Fibroblast of pulmonary artery (primary cell): ENCODE measurements at places on chromosomes 2 and 18.
A peak's percentile ranks its signal among the peaks of the same experiment; 100 is the strongest.

DNA sequence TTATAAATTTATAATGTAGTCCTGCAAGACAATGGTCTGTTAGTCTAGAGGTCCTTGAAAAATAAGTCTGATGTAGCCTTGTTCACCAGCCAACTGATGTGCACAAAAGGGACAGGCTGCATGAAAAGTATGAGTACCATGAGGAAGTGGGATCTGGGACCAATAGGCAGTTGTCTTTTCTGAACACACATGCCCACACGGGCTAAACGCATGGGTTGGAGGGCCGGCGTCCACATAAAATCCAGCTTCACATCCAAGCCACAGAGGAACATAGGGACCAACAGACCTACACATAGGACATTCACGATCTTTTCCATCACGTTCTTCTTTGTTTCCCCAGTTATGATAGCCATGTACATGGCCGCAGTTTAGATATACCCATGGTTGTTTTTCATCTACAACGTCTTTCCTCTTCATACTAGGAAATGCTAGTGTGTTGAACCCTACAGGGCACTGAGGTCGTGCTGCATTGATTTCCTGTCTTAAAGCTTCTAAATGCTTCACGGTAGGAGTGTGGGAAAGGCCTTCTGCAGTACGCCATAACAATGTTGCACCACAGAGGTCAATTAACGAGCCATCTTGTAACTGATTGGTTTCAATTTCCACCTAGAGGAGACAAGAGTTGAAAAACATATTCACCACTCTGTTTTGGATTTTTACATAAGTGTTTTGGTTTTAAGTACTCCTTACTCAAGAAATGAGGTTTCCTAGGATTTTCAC, 49.4 kb downstream of the PELI1 start:
- no peak for DNase-seq

GRCh38 chr2:118348380-118349034, 260.2 kb downstream of the INSIG2 start:
- no peak for DNase-seq

DNA sequence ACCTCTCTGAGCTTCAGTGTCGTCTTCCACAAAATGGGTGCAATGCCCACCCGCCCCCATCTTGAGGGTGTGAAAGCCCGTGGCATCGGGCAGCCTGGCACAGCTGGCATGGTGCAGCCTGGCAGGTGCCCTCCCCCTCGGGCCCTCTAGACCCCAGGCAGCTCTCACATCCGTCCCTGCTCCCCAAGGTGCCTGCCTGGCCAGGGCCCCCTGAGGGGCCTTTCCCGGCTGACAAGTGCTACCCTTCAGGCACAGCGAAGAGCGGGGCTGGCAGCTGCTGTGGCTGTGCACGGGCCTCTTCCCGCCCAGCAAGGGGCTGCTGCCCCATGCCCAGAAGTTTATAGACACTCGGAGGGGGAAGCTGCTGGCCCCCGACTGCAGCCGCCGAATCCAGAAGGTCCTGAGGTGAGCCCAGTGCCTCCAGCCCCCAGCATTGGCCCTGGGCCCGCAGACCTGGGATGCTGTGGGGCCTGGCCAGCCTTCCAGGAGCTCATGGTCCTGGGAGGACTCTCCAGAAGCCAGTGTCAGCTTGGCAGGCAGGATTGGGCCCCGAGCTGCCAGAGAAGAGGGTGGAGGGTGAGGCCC, 13.9 kb upstream of the GPR17 start:
- no peak for DNase-seq

- no peak for DNase-seq
These were observed 251.5 kb upstream of the MGAT5 start for GRCh38 chr2:134002391-134002790.

DNA sequence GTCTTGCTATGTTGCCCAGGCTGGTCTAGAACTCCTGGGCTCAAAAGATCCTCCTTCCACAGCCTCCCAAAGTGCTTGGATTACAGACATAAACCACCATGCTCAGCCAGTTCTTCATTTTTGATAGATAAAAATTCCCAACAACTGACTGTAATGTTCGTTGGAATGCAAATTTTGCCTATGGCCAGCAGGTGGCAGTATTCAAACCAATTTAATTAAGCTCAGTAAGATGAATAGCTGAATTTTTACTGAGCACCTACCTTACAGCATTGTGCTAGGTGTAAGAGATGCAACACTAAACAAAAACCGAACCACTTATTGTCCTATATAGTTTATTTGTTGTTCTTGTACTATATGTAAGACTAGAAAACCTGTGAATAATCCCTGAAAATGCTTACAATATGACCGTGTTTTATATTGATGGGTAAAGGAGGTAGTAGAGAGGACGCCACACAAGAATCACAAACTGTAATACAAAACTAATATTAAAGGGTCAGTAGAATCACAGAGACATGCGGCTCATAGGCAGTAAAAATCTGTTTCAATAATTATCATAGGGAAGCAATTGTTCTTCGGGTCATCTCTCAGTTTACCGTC, 8.2 kb upstream of the TMEM182 start:
- peak; percentile 61 for DNase-seq

- DNase-seq, result peak; percentile 42
These were observed 36.6 kb upstream of the TWIST2 start for GRCh38 chr2:238811293-238811692.

DNA sequence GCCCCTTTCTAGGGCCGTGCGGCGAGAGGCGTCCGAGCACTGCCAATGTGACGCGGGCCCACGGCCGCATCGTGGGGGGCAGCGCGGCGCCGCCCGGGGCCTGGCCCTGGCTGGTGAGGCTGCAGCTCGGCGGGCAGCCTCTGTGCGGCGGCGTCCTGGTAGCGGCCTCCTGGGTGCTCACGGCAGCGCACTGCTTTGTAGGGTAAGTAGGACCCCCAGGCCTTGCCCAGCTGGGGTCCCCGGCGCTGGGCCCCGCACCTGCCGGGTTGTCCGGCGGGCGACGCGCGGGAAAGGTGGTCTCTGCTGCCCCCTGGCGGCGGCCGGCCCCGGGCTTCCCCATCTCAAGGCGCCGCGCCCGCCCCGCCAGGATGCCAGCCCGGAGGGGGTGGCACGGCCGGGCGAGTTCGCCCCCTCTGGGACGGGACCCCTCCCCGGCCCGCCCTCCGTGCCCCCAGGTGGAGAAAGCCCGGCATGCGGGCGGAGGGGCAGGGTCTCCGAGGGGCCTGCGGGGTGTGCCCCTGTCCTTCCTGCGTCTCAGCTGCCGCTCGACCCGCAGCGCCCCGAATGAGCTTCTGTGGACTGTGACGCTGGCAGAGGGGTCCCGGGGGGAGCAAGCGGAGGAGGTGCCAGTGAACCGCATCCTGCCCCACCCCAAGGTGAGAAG, 1.9 kb downstream of the PRSS56 start:
- DNase-seq, result peak; percentile 23

DNA sequence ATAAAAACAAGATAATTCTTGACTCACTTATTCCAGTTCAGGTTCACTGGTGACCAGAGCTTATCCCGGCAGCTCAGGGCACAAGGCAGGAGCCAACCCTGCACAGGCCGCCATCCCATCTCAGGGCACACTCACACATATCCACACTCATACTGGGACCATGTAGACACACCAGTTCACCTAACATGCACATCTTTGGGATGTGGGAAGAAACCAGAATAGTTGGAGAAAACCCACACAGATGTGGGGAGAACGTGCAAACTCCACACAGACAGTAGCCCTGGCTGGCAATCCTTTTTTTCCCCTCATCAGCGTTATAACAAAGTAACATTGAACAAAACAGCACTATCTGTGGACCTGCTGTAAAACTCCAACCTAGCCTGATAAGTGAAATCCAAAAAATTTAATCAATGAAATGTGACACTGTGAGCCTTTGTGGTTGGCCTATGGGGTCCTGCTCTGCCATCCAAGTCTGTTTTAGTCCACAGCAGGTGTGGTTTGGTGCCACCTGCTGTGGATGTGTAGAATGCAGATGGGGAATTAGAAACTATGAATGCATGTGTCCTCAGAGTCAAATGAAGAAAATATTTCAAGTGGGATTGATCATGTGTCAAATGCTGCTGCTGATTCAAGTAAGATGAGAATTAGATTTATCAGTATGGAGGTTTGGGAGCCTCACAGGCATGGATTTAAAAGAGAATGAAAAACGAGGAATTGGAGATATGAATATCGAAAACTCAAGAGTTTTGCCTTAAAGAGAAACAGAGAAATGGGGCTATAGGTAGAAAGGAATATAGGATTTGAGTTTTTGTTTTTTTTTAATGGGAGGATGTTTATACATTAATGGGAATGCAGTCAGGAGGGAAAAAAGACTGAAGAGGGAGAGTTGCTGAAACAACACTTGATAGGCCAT, 47.0 kb downstream of the UGP2 start:
- peak; percentile 54 for DNase-seq
